ENCODE measurements at places on chromosomes 4 and X.

GRCh38 chr4:1502976-1503375, 96.7 kb upstream of the NKX1-1 start:
- no peak for DNase-seq

- no peak for DNase-seq
These were observed 726.3 kb upstream of the INTU start for GRCh38 chr4:126906466-126906865.

GRCh38 chrX:1601051-1601767, 9.8 kb downstream of the AKAP17A start:
- DNase-seq: no peak

GRCh38 chrX:8913655-8914409, 112.6 kb upstream of the FAM9A start:
- no peak for DNase-seq

DNA sequence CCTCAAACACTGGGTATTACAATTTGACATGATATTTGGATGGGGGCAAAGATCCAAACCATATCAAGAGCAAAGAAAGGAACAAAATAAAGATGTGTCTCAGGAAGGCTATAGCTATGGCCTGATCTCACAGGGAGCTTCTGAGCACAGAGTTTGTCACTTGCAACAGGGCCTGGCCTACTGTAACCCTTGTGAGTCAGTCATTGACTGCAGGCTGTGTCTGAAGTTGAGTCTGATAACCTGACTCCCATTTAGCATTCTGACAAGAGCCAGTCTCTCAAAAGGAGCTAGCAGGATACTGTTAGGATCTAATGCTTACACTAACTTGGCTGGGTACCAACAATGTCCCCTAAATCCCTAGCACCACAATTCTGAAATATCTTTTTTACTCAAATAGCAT, 612.5 kb upstream of the TECRL start:
- DNase-seq: no peak

GRCh38 chr4:80852061-80852460, 178.4 kb upstream of the BMP3 start:
- no peak for DNase-seq

- DNase-seq: no peak
These were observed 192.3 kb downstream of the SCFD2 start for GRCh38 chr4:53173576-53173975.

GRCh38 chrX:153924149-153924861, 1.8 kb downstream of the ARHGAP4 start:
- DNase-seq: no peak

DNA sequence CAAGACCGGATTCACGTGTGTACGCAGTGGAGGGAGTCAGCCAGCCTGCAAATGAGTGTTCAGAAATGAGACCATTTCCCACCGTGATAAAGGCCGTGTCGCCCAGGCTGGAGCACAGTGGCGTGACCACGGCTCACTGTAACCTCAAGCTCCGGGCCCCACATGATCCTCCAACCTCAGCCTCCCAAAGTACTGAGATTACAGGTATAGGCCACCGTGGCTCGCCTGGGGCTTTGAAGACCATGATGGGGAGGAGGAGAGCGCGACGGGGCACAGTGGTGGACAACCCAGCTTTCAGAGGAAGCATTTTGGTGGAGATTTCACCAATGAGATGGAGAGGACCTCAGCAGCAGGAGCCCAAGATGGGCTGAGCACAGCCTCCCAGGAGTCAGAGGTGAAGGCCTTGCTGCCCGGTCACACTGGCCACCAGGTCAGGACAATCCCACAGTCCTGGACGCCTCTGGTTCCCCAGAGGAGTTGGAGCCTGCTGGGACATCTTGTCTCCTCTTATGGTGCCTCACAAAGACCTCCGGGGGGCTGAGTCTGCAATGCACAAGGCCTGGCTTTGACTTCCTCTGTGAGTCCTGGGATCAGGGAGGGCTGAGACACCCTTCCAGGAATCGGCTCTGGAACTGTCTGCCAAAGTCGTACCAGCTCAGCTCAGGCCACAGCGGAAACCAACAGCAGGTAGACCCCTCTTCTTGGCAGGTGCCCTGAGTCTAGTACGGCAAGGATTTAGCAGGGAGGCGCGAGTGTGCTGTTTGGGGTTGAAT, 22.4 kb upstream of the MXD4 start:
- no peak for DNase-seq

DNA sequence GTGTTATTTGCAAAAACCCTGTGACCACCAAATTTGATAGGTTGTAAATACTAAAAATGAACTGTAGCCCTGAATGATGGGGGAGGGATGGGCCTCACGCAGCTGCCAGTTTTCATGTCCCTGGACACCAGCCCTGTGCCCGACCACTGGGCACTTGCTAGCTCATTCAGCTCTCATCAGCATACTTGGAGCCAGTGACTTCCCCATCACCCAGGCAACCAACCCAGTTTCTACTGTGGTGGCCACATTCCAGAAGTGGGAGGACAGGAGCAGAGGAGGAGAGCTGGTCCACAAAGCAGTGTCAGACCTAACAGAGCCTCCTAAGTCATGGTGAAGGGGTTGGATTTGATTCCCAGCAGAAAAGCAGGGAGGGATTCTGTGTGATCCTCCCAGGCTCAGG, 128.2 kb downstream of the CPEB2 start:
- no peak for DNase-seq

- DNase-seq: no peak
These were observed 43.1 kb upstream of the FHDC1 start for GRCh38 chr4:152892974-152893373.
